Activated naive CD8-positive, alpha-beta T cell treated with anti-CD3 and anti-CD28 coated beads for 36 hours (primary cell): ENCODE measurements at places on chromosomes 16 and 17. TPM values are rescaled to one million over a fixed set of nuclear protein-coding genes. Genes with fewer than 3 reads are reported as not detected.

SLC2A4 gene
- total RNA-seq = 0.54 TPM

CLDN7 gene
- total RNA-seq = 1.6 TPM

ATXN2L gene
- total RNA-seq = 296 TPM

TNS4 gene
- total RNA-seq = 7.6 TPM

AANAT gene
- total RNA-seq = not detected

LPO gene
- total RNA-seq = not detected

DNA sequence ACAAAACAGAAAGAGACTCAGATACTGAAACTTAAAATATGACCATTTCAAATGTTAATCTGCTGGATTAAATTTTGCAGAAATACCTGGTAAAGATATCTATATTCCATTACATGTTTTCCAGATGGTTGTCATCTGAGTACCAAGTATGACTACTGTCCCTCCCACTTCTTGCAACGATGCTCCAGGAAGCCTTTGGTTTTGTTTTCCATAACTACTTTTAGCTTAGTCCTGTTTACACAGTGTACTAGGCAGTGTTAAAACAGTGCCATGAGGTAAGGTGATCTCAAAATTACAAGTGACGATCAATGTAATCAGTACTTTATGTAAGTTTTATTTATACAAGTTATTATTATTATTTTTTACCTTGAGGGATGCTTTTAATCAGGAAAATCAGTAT, 17.8 kb downstream of the SMARCE1 start:
- DNase-seq = no peak

GRCh38 chr17:55584861-55585260, 73.6 kb upstream of the SMIM36 start:
- DNase-seq = no peak

- DNase-seq = no peak
Measured at GRCh38 chr17:33015716-33016346, 24.2 kb downstream of the SPACA3 start.

- no peak for DNase-seq
Measured at GRCh38 chr17:44767493-44767892, 8.7 kb downstream of the ADAM11 start.

GRCh38 chr17:74610108-74610507, 13.4 kb downstream of the CD300E start:
- DNase-seq = no peak

DNA sequence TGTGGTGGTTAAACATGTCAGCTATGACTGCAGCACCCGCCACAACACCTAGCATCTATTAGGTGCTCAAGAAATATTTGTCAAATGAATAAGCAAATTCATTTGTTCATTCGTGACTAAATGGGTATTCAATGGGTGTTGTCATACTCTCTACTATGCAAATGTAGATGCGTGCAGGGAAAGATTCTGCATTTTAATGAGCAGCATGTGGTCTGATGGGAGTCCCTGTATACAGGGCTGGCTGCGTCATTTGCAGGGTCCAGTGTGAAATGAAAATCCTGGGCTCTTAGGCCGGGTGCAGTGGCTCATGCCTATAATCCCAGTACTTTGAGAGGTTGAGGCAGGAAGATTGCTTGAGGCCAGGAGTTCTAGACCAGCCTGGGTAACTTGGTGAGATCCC, 97.5 kb downstream of the CACNG3 start:
- DNase-seq = no peak

DNA sequence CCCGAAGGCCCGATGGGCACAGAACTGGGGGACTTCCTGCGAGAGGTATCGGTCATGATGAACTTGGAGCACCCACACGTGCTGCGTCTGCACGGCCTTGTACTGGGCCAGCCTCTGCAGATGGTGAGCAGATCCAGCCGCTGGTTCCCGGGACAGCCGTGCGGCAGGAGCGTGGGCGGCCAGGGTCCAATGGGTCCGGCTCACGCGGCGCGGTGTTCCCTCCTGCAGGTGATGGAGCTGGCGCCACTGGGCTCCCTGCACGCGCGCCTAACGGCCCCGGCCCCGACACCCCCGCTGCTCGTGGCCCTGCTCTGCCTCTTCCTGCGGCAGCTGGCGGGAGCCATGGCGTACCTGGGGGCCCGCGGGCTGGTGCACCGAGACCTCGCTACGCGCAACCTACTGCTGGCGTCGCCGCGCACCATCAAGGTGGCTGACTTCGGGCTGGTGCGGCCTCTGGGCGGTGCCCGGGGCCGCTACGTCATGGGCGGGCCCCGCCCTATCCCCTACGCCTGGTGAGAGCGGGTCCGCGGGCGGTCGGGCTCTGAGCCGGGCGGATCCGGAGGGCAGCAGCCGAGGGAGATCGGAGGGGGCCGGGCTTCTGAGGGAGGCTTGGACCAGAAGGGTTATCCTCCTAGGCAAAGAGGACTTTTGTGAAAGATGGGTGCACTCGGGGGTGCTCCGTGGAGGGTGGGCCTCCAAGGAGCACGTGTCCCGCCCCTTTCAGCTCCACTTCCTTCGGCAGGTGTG, 3.0 kb downstream of the TNK1 start:
- peak; percentile 83 for DNase-seq

GRCh38 chr17:58333736-58334207, 5.2 kb upstream of the TSPOAP1 start:
- peak; percentile 56 for DNase-seq

DNA sequence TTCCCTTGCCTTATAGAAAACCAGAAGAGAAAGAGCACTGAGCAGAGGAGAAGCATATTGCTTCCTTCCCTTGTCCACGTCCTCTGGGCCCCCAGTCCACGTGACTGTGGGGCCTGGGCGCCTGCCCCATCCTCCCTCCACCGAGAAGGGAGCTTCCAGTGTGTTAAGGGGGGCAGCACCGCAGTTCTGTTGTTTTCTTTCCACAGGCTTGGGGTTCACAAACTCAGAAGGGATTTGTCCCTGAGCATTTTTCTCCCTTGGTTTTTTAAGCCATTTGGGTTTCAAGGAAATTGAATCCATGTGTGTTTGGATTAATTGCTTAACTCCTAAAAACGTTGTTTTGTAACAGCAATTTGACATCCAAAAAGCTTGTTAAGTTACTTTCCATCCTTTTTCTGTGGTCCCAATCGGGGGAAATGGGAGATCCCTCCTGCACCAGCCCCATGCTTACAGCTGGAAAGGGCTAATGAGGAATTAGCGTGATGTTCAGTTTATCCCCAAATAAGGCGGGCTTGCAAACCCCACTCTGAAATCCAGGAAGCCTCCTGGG, 347.5 kb upstream of the TNRC6C start:
- DNase-seq = no peak

- no peak for DNase-seq
Measured at GRCh38 chr17:57266902-57267311, 10.6 kb downstream of the MSI2 start.

GRCh38 chr16:75566758-75567255, 628 bp downstream of the GABARAPL2 start:
- peak; percentile 41 for DNase-seq

GRCh38 chr17:10166176-10166935, 32.0 kb downstream of the GAS7 start:
- DNase-seq = no peak

DNA sequence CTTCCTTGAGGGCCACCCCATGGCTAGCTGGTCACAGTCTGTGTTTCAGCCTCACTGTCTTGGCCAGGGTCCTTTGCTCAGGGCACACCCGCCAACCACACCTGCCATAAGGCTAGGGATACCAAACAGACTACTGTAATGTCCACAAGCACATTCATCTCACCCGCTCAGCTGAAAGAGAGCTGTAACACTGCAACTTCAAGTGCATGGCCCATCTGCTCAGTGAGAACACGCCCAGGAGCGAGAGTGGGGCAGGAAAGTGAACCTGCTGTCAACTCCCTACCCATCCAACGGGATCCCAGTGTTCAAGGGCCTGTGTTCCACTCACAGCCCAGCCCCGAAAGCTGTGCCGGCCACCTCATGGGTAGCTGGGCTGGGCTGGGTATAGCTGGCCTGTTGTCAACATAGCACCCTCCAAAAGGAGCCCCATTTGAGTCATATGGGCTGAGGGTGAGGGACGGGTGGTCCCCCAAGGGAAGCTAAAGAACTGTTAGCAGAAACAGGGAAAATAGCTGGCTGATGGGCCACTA, 55.7 kb downstream of the SCNN1B start:
- no peak for DNase-seq

DNA sequence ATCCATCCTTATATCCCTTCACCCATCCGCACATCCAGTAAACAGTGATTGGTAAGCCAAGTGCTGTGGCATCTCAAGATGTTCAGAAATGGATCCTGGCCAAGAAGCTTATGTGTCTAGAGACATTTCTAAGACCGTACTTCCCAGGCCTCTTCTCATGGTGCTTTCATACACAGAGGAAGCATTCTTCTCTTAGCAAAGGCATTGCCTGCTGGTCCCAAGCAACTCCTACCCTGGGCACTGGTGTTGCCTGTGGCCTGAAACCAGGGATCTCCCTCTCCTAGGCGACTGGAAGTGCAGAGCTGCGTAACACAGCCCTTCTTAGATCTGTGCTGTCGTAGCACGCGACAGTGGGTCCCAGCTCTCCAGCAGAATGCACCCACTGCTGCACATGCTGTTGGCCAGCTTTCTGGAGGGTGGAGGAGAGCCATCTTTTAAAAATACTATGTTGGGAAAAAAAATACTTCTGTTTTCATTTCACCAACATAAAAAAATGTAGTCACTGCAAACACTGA, 182.9 kb downstream of the CCDC182 start:
- DNase-seq = no peak

DNA sequence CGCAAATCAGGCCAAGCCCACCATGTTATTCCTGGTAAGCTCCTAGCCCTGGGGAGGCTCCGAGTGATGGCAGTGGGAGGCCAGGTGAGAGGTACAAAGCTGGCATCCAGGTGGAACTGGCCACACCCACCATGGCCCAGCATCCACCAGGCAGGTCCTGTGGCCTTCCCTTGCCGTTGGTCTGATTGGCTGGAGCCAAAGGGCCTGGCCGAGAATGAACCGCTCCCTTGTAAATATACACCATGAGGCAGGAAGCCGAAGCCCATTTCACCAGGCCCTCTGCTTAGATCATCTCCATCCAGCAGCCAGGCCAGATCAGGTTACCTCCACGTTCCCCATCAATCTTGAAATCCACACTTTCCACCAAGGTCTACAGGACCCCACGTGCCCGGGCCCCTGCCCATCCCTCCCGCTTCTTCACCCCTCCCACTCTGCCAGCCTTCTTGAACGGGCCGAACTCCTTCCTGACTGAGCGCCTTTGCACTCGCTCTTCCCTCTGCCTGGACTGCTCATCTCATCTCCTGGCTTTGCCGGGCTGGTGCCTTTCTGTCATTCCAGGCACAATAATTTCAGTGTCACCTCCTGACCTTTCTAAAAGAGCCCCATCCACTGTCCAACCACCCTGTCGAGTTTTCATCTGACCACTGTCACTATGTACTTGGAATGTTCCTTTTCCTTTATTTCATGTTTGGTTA, 5.8 kb downstream of the SOCS1 start:
- no peak for DNase-seq

- DNase-seq = no peak
Measured at GRCh38 chr17:64732336-64733006, 70.4 kb upstream of the SMURF2 start.

DNA sequence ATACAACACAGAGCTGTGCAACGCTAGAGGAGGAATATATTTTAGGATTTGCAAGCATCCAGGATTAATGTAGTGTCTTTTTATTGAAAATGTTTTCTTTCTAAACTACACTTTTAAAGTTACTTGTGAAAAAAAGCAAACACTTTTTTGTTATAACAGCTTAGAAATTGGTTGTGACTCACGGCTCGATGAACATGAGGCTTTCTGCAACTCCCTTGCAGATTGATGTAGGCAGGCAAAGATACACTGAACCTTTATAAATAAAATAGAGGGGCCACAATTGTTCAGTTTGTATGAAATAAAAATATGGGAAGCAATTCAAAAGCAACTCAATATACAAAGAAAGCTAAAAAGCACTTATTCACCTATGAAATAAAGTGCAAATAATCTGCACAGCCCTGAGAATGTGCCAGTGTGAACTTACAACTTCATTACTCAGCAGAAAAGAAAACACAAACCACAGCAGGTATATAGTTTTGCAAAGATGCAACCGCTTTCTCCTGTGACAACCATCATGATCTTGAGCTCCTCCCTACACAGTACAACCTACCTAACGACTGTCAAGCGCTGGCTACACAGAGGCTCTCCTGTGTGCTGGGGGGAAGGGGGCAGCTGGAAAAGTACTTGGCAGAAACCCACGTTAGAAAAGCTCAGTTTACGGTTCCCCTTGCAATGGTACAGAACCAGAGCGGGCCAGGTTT, 948 bp downstream of the LUC7L start:
- peak; percentile 15 for DNase-seq

- peak; percentile 56 for DNase-seq
Measured at GRCh38 chr17:77887464-77888241, 70.8 kb upstream of the TNRC6C start.

- DNase-seq = no peak
Measured at GRCh38 chr16:10970065-10970464, 25.7 kb downstream of the CLEC16A start.

GRCh38 chr17:63347475-63347874, 98.6 kb downstream of the CYB561 start:
- no peak for DNase-seq

- no peak for DNase-seq
Measured at GRCh38 chr17:56674401-56674925, 81.0 kb downstream of the NOG start.

- no peak for DNase-seq
Measured at GRCh38 chr16:89827383-89828198, 684 bp upstream of the SPIRE2 start.

DNA sequence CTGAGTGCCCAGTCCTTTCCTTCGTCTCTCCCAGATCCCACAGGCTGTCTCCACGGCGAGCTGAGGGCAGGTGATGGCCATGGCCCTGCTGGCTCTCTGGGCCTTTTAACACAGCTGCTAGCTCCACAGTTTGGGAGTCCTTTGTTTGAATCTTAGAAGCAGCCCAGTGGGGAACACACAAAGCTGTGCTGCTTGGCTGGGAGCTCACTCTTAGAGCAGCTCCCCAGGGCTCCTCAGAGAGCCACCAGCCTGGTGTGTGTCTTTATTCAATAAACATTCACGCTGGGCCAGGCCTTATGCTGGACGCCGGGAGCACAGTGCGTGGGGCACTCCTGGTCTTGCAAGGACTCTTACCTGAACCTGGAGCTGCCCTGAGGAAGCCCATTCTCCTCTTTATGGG, 29.7 kb downstream of the WNT3 start:
- no peak for DNase-seq

- no peak for DNase-seq
Measured at GRCh38 chr16:55641430-55642056, 14.2 kb upstream of the SLC6A2 start.

- DNase-seq = peak; percentile 44
Measured at GRCh38 chr17:6455321-6455705, 11.1 kb downstream of the PIMREG start.
